Midbrain (tissue), 1 donor: ENCODE measurements at places on chromosomes 6 and 20.

DNA sequence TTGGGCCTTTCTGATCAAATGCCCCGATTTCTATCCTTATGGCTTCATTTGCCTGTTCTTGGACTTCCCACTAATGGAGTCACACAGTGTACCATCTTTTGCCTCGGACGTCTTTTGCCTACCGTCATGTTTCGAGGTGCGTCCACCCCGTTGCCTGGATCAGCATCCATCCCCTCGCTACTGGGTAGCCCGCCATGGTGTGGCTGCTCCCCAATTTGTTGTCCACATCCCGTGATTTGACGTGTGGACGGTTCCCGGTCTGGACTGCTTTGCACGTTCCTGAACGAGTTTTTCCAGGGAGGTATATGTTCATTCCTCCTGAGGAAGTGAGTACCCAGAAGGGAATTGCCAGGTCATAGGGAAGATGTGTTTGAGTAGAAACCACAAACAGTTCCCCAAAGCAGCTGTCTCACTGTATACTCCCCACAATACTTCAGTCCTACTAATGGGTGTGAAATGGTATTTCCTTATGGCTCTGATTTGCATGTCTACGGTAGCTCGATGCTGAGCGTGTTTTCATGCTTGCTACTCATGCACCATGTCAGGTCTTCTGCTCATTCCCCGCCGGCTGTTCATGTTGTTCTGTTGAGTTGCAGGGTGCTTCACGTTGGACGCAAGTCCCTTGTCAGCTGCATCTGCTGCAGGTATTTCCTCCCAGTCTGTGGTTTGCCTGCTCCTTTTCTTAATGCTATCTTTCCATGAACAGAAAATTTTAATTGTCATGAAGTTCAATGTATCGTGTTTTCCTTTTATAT, 86.8 kb upstream of the AFDN start:
- no peak for DNase-seq

DNA sequence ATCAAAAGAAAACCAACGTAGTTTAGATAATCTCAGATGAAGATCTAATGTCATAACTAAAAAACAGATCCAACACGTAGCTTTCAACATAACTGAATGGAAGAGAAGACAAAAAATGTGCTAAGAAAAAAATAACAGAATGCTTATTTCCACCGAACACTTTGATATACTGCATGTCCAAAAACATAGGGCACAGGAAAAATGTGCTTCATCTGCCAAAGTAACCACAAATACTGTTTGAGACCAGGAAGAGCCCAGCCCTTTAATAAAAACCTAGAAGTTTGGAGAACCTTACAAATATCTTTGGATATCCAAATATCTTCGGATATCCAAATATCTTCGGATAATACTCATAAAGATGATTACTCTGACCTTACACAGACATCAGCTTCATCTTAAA, 19.8 kb downstream of the LAMA4 start:
- no peak for DNase-seq

- no peak for DNase-seq
Measured at GRCh38 chr6:82257088-82257774, 9.7 kb upstream of the IBTK start.

DNA sequence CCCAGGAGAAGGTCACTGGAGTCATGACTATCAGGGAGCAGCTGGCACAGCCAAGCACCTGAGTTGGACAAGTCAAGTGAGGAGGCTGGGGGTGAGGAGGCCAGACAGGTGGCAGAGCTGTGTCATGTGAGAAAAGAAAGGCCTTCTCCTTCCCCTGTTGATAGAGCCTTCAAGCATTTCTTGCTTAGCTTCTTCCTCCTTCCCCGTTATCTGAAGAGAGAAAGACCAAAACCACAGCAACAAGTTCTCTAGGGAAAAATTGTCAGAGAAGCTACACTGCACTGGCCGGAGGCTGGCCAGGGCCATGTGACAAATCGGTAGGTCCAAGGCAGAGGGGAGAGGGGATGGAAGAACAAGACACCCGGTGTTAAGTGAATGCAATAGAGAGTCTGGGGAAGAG, 202.1 kb upstream of the PRDM1 start:
- DNase-seq, result no peak

DNA sequence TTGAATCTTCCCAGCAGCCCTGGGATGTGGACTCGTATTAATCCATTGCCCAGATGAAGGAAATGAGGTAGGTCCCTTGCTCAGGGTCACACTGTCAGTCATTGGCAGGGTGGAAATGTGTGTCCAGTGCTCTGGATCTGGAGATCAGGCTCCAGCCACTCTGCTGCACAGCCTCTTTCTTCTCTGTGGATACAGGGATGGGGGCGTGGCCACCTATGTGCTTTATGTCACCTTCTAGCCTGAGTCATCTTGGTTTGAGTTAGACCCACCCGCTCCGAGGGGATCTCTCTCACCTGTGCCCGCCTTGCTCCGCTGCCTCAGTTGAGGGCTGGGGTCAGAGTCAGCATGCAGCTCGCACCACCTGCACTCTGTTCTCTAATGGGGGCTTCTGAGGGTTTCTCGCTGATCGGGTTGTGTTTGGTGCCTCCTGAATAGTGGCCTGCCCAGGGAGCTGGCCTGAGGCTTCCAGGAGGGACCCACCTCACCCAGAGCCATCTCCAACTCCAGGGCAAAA, 80.0 kb downstream of the TCP11 start:
- no peak for DNase-seq

GRCh38 chr6:15255481-15255880, 9.6 kb downstream of the JARID2 start:
- DNase-seq, result no peak

DNA sequence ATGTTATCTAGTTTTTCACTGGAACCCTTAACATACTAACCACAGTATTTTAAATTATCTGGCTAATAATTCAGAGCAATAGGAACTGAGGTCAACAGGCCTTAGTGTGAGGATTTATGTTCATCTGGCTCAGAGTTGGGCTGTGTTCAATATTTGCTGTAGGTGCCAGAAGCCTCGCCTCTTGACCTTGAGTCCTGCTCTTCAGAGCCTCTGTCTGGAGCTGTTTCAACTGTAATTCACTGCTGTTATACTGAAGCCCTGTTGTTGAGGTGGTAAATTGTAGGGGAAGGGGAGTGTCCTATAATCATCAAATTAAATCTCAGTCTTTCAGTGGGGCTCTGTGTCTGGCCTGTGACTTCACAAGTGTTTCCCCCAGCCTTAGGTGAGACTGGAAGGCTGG, 184.4 kb downstream of the CDH26 start:
- no peak for DNase-seq

- DNase-seq, result no peak
Measured at GRCh38 chr6:110332281-110332680, 25.9 kb downstream of the METTL24 start.

- DNase-seq, result peak; percentile 68
Measured at GRCh38 chr20:62136283-62137091, 6.7 kb downstream of the PSMA7 start.

DNA sequence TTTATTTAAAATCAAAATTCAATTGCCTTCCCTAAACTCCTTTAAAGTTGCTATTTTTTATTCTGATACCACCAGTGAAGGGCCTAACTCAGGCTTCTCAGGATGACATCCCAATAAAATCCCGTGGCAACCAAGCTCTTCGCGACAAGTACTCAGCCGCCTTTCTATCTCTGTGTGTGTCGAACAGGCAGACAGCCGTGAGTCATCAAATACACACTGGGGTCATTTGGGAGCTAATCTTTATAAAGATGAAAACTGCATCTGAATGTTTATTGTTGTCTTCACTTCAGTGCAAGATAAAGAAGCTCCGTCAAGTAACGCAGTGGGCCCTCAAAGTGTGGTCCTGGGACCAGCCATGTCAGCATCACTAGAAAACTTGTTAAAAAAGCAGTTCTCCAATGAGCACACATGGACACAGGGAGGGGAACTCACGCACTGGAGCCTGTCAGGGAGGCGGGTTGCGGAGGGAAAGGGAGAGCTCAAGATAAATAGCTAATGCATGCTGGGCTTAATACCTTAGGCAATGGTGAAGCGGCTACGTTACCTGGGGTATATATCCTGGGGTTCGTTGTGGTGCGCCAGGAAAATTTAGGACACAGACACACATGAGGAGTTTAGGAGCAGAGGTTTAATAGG, 119.3 kb downstream of the RNF144B start:
- DNase-seq, result no peak

DNA sequence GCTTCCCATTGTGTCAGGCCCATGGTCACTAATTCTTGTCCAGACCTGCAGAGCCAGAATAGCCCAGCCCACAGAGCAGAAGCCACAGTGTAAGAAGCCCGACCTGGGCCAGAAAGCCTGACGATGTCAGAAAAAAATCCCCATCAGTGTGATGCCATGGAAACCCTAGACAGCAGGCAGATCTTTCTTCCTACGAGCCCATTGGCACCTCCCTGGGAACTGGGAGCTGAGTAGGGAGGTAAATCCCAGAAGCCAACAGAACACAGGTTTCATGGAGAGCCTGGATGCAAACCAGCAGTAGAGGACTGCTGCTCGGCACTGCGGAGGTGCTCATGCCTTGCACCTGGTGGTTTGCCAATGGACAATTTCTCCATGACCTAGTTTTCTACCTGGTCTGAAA, 82.2 kb upstream of the SLC22A16 start:
- DNase-seq, result no peak

- DNase-seq, result no peak
Measured at GRCh38 chr6:115796829-115797228, 263.9 kb downstream of the FRK start.

- no peak for DNase-seq
Measured at GRCh38 chr6:11778648-11779328, at the start of gene ADTRP. Gene ADTRP (minus strand): TSS chr6:11778803. CDS start chr6:11778759, 44 bp downstream.
